ENCODE measurements at places on chromosomes 5 and 9.

GRCh38 chr5:93302711-93303110 lies 278.3 kb downstream of the NR2F1-AS1 start:
- no peak for DNase-seq

GRCh38 chr9:132946211-132946610 lies 1.8 kb upstream of the TSC1 start:
- DNase-seq, result no peak

DNA sequence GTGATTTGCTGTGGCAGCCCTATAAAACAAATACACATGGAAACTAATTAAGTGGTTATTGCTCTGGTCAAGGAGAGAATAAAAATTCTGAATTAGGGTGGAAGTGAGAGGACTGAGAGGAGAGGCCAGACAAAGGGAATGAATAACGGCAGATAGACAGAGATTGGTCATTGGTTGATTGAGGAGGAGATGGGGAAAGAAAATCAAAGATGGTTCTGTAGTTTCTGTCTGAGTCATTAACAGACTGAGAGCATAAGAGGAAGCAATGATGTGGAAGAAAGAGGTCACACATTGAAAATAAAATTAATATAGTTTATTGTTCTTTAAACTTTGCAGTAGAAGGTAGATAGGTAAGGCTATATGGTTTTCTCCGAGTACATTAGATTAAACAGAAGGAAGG lies 469.8 kb downstream of the ACTL7B start:
- DNase-seq, result no peak

DNA sequence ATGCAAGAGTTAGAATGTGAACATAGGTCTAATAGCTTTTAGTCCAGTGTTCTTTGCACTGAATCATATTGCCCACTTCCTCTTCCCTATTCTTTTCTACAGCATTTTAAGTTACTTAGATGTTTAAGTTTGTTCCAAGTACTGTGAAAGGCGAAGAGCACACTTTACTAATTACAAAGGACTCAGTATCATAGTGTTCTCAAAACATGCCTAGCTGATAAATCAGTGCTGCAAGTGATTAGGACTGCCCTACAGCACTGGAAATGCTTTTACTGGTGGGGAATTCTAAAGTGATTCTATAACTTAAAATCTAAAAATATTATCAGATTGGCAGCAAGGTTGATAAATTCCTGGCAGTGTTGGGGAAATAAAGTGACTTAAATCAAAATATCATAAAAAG lies 177.9 kb upstream of the KCNN2 start:
- DNase-seq, result no peak

DNA sequence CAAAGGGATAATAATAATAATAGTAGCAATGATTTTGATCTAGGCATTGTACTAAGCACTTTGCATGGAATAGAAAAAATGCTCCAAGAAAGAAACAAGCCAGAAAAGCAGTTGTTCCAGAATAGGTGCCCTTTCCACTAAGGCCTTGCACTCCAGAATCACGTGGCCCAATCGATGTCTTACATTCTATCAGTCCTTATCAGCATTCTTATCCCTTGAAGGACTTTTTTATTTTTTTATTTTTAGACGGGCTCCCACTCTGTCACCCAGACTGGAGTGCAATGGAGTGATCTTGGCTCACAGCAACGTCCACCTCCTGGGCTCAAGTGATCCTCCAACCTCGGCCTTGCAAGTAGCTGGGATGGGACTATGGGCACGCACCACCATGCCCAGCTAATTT lies 36.5 kb downstream of the PDZD2 start:
- DNase-seq, result no peak

- no peak for DNase-seq
Measured at GRCh38 chr5:78958672-78959445, 26.3 kb downstream of the ARSB start.

DNA sequence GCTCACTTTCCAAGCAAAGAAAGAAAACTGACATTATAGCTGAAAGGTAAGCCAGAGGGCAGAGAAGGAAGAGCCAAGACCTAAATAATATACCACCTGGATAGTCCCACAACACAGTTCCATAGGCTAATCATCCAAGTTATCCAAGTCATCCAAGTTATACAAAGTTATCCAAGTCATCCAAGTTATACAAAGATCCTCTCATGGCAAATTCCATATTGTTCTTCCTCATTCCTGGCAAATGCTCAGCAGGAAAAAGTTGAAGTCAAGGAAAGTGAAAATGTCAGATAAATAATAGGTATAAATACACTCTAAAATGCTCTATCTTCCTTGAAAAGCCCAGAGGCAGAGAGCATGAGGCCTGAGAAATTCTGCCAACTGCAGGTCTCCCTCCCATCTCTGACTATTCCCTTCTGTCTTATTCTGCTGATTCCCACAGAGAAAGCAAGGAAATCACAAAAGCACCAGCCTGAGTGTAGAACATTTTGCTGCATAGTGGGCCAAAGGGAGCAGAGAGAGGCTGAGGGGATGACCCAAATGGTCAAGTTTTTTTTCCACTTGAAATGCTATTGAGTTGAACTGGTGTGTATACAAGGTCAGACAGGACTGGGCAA lies 12.5 kb downstream of the MCTP1 start:
- no peak for DNase-seq

DNA sequence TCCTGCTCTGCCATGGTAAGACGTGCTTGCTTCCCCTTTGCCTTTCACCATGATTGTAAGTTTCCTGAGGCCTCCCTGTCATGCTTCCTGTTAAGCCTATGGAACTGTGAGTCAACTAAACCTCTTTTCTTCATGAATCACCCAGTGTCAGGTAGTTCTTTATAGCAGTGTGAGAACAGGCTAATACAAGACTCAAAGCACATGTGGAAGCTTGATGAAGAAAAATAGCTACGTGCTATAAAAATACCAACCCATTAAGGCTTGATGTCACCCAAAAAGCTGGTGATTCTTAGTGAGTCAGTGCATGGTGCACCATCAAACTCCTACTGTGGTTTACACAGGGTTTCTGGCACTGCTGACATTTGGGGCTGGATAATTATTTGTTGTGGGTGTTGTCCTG lies 332.2 kb downstream of the TMEM167A start:
- DNase-seq, result no peak

DNA sequence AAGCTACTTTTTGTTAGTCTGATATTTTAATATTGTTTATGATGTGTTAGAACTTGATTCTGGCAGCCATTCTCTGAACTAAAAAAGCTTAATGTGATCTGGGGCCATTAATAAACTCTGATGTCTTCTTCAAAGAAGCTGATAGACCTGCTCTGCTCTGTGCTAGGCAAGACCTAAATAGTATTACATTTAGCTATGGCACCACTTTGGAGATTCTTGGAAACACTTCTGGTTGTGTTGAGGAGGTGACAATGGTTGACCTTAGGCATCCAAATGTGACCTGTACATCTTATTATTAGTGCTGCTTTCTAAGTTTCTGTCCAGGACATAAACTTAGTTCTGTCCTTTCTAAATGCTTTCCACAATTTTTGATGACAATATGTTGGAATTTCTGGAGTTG lies 21.7 kb upstream of the SCGB3A2 start:
- no peak for DNase-seq

- no peak for DNase-seq
Measured at GRCh38 chr5:172282272-172283019, 1.1 kb downstream of the UBTD2 start.

- DNase-seq, result no peak
Measured at GRCh38 chr5:160375166-160375565, 4.7 kb upstream of the C1QTNF2 start.

- no peak for DNase-seq
Measured at GRCh38 chr9:91154686-91155085, 207.0 kb downstream of the AUH start.

DNA sequence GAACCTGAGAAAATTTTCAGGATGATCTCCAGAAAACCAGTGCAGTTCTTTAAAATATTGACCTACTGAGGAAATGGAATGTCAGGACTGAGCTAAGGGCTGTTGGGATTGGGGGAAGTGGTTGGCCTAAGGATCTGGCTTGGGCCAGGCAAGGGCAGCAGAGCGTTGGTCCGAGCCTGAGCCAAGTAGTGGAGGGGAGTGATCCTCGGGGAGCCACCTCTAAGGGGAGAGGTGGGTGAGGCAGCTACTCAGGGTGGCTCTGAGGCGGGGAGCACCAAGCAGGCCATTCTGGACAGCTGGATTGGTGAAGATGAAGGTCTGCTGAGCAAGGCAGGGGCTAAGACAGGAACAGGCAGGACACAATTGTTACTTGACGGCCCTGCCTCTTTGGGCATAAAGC lies 11.5 kb downstream of the CAMK4 start:
- no peak for DNase-seq

- DNase-seq, result no peak
Measured at GRCh38 chr5:111584651-111585050, 72.3 kb upstream of the STARD4 start.

DNA sequence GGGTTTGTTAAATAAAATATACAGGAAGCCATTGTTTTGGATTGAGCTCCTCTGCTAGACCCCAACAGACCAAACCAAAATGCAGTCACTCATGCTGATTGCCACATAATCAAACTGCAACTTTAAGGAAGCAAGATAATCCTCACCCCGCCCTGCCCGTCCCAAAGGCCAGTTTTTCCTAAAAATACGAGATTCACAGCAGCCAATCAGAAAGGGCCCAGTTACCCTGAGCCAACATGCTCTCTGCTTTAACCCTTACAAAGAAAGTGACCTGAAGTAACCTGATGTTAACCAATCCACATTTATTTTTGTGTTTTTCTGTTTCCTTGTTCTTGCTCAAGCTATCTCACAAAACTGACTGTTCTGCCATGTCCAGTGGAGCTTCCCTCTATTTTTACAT lies 21.5 kb upstream of the RNF20 start:
- DNase-seq, result no peak

GRCh38 chr9:87878989-87879511 lies 3.6 kb upstream of the SPATA31E1 start:
- DNase-seq, result no peak

DNA sequence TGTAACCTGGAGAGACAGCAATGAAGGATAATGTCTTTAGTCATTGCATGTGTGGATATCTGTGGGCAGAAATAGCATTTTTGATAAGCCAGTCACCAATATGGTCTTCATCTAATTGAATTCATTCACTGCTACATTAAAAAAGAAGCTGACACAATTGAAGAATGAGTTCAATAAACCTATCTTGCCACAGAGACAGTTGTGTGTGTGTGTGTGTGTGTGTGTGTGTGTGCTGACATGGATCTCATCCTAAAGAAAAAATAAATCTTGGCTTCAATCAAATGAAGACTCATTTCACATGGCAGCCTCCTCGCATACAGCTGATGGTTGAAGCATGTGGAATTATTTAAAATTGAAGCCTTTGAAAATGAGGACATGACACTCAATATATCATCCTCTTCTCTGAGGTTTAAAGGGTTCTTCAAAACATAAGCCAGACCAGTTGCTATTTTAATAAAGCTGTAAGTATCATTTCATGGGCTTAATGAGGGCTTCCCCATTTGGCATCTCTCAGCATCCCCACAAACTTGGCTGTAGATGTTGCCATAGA lies 118.5 kb upstream of the PTPN3 start:
- DNase-seq, result no peak

DNA sequence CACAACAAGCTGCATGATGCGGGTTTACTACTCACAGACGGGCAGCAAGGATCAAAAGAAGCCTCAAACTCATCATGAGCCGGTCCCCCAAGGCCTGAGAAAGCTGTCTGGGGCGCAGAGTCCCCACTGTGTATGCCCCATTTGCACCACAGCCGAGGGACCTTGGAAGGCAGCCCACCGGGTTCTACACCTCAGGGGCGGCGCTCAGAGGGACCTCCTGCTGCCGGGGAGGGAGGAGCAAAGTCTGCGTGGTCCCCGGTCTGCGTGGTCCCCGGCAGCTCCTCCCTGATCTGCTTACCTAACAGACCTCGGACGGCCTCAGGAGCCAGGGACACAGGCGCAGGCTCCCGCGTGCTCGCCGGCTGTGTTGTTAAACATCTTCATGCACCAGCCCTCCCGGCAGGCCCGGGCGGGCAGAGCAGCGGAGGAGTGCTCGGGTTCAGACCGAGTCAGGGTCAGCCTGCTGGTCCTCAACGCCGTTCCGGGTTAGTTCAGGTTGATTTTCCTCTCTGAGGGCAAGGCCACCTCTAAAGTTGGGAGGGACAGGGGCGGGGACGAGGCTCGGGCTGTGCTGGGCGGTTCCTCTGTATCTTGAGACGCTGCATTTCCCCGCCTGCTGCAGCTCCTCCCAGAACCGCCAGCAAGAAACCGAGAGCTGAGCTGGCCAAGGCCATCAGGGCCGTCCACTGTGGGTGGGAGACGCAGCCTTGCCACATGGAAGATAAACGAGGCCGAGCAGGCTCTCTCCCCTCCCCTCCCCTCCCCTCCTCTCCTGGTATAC lies 74.6 kb downstream of the MRPL36 start:
- DNase-seq, result peak; percentile 37

GRCh38 chr9:114225561-114226212 lies 70.3 kb downstream of the COL27A1 start:
- DNase-seq, result no peak

DNA sequence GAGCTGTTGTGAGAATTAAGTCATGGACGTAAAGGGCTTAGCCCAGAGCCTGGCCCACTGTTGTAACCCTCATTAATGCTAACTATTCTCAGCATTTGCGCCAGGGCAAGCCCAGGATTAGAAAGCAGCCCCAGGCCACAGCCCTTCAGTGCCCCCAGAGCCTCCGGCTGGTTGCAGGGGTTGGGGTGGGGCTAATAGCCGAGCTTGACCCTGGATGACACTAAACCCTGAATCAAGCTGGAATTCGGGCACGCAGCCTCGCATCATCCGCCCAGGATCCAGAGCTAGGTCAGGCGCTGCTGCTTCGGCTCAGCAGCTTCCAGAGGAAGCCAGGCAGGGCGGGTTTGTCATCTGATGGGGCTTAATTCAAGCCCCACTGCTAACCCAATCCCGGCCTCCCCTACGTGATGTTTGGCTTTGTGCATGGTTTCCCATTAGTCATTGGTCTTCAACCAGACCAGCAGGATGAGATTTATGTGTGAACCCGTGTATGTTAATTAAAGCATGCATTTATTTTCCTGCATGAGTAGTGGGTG lies 1.2 kb upstream of the MEGF9 start:
- DNase-seq, result no peak

- DNase-seq, result peak; percentile 68
Measured at GRCh38 chr9:127805620-127806019, 2.9 kb downstream of the FPGS start.

DNA sequence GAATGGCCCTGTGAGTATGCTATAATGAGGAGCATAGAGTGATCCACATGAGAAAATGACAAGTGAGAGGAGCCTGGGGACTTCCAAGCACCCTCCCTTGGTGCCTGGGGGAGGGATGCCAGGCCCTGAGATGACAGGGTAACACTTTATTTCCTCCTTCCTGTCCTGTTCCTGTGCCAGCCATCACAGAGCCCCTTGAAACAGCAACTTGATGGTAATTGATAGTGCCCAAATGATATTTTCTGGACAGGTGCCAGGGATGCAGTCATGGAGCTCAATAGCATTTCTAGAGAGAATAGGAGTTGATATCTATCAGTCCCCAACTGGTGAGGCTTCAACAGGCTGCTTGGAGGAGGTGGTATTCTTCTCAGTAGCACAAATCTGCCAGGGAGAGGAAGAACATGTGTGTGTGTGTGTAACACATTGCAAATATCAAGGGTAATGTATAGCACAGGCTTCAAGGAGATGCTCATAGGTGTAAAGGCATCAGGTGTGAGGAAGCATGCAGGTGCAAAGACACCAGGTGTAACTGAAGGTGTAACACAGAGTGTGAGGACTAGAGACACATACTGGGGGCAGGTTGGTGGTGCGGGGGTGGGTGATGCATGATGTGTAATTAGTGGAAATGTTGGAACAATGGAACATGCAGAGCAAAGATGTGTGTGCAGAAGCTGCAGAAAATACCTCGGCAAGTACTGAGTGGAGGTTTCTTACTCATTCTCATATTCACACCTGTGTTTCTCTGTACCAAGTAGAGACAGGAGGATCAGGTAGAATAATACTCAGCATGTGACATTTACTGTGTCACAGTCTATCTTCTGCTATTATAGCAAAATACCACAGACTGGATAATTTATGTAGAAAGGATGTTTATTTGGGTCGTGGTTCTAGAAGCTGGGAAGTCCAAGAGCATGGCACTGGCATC lies 18.1 kb upstream of the WWC1 start:
- no peak for DNase-seq

Measured in stimulated activated CD8-positive, alpha-beta memory T cell treated with anti-CD3 and anti-CD28 coated beads, Interleukin-4, amount 100 ng/mL, for 48 hours (primary cell).